ENCODE measurements at places on chromosomes 12 and 14. TPM values are rescaled to one million over a fixed set of nuclear protein-coding genes. Genes with fewer than 3 reads are reported as not detected.

DNA sequence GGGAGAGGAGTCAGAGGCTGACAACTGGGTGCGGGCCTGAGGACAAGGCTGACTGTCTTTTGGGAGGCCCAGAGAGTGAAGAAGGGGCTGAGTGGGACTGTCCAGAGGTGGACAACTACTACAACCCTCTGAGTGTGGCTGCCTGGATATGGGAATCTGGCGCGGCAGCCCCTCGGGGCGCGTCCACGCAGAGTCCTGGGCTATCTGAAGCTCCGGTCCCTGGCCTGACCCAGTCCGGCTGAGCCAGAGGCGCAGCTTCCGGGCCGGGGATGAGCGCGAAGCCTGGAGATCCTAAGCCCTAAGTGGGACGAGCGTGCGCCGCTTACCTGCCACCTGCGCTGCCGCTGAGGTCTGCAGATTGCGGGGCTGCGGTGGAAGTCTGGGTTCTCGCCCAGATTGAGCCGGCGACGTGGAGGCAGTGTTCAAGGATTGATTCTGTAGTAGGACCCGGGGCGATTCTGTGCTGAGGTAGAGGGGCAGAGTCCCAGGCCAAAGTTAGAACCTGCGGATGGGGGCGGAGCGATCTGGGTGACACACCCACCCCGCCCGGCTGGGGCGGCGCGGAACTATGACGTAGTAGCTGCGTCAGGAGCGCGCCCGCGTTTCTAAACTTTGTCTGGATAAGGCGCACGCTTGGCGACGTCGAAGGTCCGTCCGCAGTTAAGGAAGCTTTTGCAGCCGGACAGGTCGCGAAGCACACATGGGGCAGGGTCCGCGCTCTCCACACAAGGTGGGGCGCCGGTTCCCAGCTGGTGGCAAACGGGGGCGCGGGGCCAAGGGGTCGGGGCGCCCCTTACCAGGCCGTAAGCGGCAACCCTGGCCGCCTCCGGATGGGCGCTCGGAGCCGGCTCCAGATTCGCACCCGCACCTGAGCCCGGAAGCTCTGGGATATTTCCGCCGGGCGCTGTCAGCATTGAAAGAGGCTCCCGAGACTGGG, at the start of the genes DHRS1 and NOP9:
Gene DHRS1, minus strand, starts transcription at position 526 of the 937 bp plus-strand sequence. CDS start 674 bp downstream, outside the sequence.
Gene NOP9, plus strand, starts transcription at position 596 of the 937 bp plus-strand sequence. Its CDS starts 105 bp downstream, at position 701.
- peak; percentile 78 for DNase-seq

- DNase-seq = peak; percentile 78
Measured at GRCh38 chr14:38143659-38144505, 63.8 kb upstream of the SSTR1 start.

GRCh38 chr12:92444763-92445162, 258.0 kb upstream of the PLEKHG7 start:
- no peak for DNase-seq

DNA sequence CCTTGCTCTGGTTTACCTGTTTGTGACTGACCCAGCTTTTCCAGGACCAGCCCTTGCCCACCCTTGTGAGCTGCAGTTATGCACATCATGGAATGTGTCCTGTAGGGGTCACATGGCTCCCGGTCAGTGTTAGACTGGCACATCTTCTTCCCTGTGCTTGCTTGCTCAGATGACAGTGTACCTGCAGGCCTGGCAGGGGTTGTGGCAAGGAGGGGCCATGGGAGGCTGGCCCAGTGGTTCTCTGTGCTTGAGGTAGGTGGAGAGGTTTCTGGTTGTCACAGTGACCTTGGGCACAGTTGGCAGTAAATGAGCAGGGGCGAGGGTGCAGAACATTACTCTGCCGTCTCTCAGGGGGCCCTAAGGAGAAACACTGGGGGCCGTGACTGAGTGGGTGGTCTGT, 27.6 kb upstream of the RD3L start:
- no peak for DNase-seq

Gene METTL1
- total RNA-seq = 35.4 TPM

GRCh38 chr12:91667694-91668093, 478.0 kb downstream of the BTG1 start:
- DNase-seq = no peak

Gene KRT82
- total RNA-seq = not detected

- no peak for DNase-seq
Measured at GRCh38 chr12:30930238-30930637, 3.7 kb downstream of the TSPAN11 start.

Gene STYX
- total RNA-seq = 22.5 TPM

DNA sequence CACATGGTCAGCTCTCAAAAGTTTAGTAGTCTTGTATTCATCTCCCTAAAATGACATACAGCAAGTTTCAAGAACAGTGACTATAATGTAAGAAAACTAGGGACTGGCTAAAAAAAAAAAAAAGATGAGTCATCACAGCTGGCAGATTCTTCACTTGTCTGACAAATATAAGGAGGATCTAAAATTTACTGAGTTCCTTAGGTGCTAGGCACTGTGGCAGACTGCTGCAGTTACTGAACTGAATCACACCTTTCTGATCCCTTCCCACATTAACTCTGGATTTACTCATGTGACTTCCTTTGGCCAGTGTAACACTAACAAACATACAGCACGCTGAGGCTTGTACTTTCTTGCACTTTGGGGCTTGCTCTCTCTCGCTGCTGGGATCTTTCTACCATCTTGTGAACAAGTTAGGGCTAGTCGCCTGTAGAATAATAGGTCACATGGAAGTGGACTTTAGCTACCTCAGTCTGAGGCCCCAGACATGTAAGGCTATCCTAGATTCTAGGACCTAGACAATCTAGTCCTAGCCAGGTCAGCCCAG, 32.1 kb downstream of the BAZ1A start:
- DNase-seq = peak; percentile 33

DNA sequence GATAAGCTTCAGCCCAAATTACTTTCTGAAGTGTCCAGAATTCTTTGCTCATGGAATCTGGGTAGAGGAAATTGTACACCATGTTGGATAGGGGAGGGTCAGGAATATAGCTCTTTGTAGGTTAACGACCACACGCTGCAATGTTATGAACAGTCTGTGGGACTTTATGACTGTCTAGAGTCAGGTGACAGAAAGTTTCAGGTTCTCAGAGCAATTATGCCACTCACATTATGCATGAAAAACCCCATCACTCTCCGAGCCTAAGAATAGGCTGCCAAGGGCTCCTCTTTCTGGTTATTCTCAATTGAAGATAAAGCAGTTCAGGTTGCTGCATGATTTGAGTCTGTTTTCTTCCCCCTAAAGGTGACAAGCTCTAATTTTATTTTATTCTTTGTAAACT, 430.9 kb downstream of the ATP23 start:
- DNase-seq = no peak

Gene ENO2
- 14.9 TPM for total RNA-seq

- peak; percentile 93 for DNase-seq
Measured at GRCh38 chr12:122366685-122367475, 55.6 kb downstream of the CLIP1 start.

DNA sequence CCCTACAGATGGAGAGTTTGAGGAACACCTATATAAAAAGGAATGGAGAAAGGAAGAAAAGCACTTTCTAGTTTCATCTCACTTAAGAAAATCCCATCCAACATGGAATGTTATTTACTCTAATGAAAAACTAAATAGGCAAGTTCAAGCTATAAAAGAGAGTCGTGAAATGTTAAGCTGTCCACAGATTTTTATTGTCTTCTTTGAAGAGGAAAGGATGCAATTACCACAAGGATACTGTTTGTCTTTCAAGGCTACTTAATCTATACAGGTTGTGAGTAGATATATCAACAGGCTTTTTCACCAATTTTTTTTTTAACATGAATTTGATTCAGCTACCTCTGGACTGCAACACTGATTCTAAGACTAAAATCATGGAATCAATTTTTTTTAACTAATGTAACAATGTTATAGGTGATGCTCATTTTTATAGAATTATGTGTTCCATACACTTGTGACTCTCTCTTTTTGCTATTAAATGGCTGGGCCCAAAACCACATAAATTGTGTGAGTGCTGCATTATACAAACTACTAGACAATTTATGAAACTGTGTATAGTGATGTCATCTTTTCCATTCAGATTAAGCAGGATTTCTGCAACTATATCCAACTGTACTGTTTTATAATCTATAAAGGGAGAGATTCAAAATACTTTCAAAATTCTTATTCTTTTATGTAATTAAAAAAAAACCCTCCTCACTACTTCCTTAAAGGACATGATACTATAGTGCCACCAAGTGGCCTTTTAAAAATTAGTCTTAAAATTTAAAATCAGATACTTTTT, 26.8 kb upstream of the BMAL2 start:
- DNase-seq = peak; percentile 22

Data from HFFc6 (cell line).